ENCODE measurements at places on chromosomes 2 and 18.

- DNase-seq, result no peak
Measured at GRCh38 chr2:236309669-236310029, 45.4 kb upstream of the ASB18 start.

DNA sequence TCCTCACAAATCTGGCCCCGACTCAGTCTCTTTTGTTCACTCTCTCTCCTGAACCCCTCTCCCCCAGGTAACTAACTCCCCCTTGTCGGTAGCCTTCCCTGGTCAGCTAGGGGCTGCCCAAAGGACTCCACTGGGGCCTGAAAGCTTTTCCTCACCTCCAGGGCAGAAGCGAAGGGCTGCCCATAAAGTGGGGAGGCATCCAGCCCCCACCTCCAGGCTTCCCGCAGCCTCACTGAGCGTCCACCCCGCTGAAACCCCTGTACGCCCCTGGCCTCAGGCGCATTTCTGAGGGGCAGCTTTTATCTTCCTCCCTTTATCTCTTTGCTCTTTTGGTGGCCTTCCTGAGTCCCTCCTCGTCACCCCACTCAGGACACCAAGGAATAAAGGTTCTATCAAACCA, 249.3 kb downstream of the CYP26B1 start:
- no peak for DNase-seq

DNA sequence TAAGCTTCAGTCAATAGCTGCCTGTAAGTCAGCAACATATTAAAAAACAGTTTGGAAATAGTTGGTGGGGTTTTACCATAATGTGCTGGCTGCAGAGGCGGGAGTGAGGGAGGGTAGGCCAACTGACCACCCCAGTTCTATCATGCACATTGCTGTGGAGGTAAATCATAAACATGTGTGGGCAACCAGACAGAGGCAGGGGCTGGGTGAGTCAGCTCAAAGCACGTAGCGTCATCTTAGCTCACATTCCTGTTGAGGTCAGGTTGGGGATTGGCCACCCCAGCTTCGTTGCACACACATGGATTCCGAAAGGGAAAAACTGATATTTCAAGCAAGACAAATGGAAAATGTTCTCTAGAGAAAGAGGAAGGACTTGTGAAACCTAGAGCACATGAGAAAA, 19.5 kb downstream of the GPR45 start:
- DNase-seq, result no peak

DNA sequence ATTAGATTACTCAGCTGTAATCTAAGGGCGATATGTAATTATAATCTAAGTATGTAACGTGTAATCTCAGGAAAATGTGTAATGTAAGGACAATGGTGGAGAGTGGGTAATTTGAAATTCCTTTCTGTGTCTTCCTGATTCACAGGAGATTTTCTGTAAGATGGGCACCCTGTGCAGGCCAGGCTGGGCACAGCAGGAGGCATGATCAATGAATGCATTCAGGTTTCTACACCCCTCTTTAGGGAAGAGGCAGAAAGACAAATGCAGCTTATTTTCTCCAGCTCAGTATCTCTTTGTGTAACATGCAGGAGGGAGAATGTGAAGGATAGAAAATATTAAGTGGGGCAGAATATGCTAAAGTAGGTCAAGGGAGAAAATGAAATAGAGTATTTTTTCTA, 320.1 kb downstream of the PIK3C3 start:
- no peak for DNase-seq

GRCh38 chr18:12334366-12334808, 26.3 kb downstream of the TUBB6 start:
- no peak for DNase-seq

DNA sequence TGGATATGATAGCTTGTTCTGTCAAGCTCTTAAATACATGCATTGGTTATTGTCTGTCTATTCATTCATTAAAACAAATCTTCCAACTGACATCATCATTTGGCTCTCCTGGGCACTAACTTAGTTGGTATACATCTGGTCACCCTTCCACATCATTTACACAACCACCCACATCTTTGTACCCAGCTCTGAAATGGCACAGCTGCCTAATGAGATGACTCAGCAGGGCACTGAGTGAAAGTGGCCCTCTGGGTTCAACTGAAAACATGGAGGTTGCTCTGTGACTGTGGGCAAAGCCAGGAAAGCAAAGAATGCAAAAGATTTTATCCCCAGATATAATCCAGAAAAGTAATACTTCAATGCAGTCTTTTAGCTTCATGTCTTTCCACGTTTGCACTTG, 234.0 kb upstream of the MAP2 start:
- DNase-seq, result no peak

- DNase-seq, result no peak
Measured at GRCh38 chr2:39017334-39017733, 103.5 kb downstream of the SOS1 start.

GRCh38 chr18:73959352-73959751, 188.3 kb downstream of the FBXO15 start:
- no peak for DNase-seq

GRCh38 chr18:9814431-9814830, 71.3 kb upstream of the TXNDC2 start:
- DNase-seq, result no peak

- DNase-seq, result no peak
Measured at GRCh38 chr2:217980591-217980990, 22.2 kb downstream of the TNS1 start.

- DNase-seq, result no peak
Measured at GRCh38 chr2:58039170-58039611, 7.4 kb upstream of the VRK2 start.

GRCh38 chr2:29011418-29012060, 30.4 kb downstream of the TOGARAM2 start:
- no peak for DNase-seq

- DNase-seq, result no peak
Measured at GRCh38 chr2:241091201-241091600, 10.9 kb downstream of the MTERF4 start.

DNA sequence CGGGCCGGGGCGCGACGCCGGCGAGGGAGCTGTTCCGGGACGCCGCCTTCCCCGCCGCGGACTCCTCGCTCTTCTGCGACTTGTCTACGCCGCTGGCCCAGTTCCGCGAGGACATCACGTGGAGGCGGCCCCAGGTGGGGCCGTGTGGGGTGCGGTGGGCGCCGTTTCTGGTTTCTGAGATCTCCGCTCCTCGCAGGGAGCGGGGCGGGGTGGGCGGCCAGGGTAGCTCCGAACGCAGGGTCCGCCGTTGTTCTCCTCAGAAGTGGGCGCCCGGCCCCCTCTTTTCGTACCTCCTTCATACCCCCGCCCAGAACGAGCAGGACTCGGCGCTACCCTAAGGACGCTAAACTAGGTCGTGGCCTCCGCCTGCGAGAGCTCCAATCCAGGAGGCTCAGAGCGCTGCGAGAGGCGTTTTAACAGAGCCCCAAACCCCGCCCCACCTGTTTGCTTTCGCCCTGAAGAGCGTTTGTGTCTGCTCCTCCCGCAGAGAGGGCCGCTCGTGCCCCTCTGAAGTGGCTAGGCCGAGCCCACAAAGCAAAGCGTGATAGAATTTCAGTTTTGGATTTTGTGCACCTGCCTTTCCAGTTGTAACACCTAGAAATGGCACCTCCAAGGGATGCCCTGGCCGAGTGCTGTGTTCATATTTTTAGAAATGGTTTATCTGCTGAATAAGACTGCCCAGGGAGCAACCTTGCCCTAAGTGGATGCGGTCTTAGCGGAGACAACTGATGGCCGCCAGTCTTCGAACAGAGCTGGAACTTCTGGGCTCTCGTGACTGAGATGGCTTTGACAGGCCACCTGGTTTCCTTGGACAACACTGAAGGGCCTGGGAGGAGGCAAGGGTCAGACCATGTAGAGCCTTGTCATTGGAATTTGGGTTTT, 626 bp downstream of the CAPN10 start:
- DNase-seq, result no peak

GRCh38 chr2:63842149-63843061, 709 bp downstream of the UGP2 start:
- no peak for DNase-seq

DNA sequence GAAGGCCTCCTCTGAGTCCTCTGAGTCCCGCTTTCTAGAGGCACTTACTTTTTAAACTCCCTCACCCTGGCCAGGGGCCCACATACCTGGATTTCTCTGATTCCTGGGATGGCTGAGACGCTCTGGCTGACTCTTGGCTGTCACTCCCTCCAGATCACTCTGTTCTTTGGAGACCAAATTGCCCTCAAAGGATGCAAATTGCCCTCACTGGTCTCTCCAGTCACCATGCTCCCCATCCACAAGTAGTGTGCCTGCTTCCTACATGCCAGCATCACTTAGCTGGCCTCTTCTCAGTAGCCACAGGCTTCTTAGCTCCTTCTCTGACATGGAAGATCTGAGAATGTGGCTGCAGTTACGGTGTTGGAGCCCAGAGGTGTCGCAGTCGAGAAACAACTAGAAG, 41.3 kb upstream of the CCDC68 start:
- DNase-seq, result no peak

- DNase-seq, result no peak
Measured at GRCh38 chr2:44098050-44098449, 70.6 kb upstream of the PPM1B start.

DNA sequence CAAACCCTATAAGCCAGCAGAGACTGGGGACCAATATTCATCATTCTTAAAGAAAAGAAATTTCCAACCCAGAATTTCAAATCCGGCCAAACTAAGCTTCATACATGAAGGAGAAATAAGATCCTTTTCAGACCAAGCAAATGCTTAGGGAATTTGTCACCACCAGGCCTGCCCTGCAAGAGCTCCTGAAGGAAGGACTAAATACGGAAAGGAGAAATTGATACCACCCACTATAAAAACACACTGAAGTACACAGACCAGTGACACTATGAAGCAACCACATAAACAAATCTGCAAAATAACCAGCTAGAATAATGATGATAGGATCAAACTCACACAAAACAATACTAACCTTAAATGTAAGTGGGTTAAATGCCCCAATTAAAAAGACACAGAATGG, 22.4 kb downstream of the NPHP1 start:
- no peak for DNase-seq

- DNase-seq, result no peak
Measured at GRCh38 chr18:21183670-21184069, 58.4 kb upstream of the GREB1L start.

GRCh38 chr2:216436383-216436782, 24.1 kb downstream of the SMARCAL1 start:
- DNase-seq, result no peak

DNA sequence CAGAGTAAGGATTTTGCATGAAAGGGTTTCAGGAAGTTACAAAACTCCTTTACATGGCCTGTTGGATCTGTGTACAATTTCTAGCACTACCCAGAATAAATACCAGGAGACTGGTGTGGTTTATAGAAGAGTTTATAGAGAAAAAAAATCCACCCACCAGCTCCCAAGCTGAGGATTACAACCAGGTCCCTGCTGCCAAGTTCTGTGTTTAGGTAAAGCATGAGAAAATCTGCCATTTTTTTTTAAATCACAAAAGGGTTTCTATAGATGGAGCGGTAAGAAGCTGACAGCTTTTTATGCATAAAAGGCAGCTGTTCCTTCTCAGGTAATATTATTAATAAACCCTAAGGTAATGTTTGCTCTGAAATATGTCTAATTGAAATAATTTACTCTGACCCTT, 545.4 kb upstream of the ZEB2 start:
- DNase-seq, result no peak

- DNase-seq, result no peak
Measured at GRCh38 chr2:17271416-17271815, 246.8 kb downstream of the RAD51AP2 start.

- no peak for DNase-seq
Measured at GRCh38 chr2:142682528-142682927, 194.9 kb upstream of the KYNU start.

DNA sequence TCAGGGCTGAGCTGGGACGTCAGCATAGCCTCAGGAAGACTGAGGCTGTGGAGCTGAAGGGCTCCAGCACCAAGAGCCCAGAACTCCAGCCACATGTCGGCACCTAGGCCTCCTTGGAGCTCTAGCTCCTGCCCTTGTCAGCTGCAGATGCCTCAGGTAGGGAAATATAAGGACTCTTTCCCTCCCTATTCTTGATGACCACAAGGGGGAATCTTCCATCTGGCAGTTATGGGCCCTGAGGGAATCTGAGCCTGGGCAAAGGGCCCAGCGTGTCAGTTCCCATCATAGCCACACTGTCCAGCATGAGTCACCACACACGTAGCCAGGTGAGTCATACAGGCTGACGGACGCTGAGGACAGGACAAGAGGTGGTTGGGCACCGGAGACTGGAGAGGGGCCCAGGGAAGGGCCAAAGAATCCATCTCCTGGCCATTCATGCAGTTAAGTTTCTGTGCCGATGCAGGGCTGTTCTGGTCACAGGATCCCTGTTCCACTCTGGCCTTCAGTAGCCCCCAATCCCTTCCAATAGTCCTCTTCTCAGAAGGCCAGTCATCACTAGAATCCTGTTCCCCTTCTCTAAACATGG, 1.8 kb downstream of the MPV17 start:
- DNase-seq, result no peak

DNA sequence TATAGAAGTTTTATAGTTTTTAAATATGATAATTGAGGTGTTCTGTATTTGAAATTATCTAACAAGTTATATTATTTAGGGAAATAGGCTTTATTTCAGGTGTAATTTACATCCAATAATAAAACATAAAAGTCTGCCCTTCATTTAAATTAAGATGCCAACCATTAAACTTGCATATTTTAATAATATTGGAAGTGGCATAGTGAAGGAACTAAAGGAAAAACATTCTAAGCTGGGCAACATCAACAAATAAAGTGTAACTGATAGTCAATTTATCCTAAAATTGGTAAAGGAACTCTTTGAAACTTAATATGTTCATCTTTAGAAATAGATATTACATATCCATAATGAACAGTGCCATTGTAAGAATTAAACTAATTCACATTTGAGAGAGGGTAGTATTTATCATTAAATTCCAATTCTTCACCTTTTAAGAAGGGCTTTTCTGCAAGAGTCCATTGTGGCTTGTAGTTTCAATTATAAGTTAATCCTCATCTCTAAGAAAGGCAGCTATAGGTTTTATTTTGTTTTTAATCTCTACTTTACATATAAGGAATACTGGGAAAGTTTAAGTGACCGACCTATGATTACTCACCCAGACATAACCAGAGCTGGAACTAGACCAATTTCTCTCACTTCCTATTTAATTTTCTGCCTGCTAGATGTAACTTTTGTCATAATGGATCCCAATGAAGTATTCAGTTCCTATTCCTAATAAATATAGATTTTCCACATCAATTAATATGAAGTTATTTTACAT, 401.6 kb downstream of the XIRP2 start:
- no peak for DNase-seq

- no peak for DNase-seq
Measured at GRCh38 chr2:9703701-9704221, 73.0 kb upstream of the YWHAQ start.

DNA sequence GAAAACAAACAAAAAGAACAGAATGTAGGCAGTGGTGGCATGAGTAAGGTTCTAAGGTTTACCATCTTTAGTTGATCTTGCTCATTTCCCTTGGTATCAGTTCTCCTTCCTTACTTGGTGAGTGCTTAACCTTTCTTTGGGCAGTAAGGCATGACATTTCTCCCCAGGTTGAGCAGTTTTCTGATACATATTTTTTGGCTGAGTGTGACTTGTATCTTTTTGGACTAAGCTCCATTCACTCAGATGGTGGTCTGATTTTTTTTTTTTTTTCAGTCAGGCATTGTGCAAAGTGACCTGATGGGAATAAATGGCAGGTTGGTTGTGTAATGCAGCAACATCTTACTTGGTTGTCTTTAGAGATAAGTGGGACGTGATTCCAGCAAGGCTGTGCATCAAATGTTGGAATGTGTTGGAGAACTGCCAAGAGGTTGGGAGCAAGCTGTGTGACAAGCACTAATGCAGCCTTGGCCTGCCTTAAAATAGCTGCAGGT, 15.1 kb downstream of the SPTBN1 start:
- no peak for DNase-seq

- DNase-seq, result no peak
Measured at GRCh38 chr2:220152281-220152935, 525.0 kb downstream of the SLC4A3 start.

GRCh38 chr2:144165599-144166250, 354.2 kb downstream of the ZEB2 start:
- no peak for DNase-seq
